ENCODE measurements at places on chromosomes 4 and X.
A peak's percentile ranks its signal among the peaks of the same experiment; 100 is the strongest.

DNA sequence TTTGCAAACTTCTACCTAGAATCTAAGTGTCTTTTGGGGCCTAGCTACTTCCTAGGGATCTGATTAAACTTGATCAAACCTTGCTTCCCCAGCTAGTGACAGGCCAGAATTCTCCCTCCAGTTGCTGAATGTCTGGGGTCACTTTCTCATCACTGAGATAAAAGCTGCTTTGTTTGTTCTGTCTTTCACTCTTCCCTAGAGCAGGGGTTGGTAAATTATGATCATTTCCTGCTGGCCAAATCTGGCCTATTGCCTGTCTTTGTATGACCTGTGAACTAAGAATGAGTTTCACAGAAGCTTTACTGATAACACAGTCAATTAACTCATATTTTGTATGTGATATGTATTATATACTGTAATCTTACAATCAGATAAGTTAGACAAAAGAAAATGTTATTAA is 157.8 kb upstream of the AADAT start:
- DNase-seq = no peak

DNA sequence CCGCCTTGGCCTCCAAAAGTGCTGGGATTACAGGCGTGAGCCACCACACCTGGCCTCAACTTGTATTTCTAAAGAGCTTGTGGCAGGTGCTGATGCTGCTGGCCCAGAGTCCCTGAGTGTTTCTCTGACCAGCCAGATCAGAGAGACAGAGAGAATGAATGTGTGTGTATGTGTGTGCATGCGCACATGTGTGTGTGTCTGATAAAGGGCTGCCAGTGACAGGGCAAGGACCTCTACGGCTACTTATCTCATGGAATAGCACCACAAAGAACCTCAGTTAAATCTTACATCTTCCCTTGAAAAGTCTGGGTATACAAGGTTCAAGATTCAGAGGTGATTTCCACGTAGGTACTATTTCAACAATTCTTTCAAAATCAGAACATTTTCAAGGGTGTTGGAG is 86.0 kb downstream of the SCD5 start:
- no peak for DNase-seq

- DNase-seq = no peak
Observed at GRCh38 chrX:118570209-118570608, 74.6 kb downstream of the DOCK11 start.

- peak; percentile 94 for DNase-seq
Observed at GRCh38 chr4:26048378-26048882, 134.4 kb downstream of the SMIM20 start.

DNA sequence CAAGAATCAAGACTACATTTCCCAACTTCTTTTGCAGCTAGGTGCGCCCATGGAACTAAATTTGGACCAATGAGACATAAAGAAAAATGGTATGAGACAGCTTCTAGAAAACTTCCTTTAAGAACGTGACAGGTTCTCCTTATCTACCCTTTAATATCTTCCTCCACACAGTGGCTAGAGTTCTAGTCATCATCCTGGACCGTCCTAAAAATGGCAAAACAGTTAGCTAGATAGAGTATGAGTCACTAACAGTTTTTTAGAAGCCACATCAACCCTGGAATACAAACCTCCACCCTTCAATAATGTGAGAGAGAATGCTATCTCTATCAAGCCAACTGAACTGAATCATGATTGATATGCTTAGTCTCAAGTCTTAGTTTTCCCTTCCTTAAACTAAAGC is 267.9 kb upstream of the SLC7A11 start:
- DNase-seq = peak; percentile 16

- DNase-seq = peak; percentile 23
Observed at GRCh38 chrX:38211891-38212635, 8.6 kb downstream of the SRPX start.

- DNase-seq = no peak
Observed at GRCh38 chr4:41104155-41104554, 110.2 kb downstream of the APBB2 start.

GRCh38 chr4:74362347-74362746 is 2.6 kb upstream of the EREG start:
- no peak for DNase-seq

DNA sequence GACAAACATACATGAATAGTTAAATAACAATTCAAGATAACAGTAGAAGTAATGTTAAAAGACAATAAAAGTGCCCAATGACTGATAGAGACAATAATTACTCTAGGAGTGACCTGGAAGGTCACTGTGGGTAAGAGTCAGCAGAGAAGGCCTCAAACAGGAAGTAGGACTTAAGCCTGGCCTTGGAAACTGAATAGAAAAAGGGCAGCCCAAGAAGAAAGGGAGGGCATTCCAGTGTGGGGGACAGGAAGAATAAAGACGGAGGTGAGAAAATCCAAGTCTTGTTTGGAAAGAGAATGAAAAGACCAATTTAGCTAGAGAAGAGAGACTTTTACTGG is 6.0 kb downstream of the P2RY4 start:
- DNase-seq = no peak

DNA sequence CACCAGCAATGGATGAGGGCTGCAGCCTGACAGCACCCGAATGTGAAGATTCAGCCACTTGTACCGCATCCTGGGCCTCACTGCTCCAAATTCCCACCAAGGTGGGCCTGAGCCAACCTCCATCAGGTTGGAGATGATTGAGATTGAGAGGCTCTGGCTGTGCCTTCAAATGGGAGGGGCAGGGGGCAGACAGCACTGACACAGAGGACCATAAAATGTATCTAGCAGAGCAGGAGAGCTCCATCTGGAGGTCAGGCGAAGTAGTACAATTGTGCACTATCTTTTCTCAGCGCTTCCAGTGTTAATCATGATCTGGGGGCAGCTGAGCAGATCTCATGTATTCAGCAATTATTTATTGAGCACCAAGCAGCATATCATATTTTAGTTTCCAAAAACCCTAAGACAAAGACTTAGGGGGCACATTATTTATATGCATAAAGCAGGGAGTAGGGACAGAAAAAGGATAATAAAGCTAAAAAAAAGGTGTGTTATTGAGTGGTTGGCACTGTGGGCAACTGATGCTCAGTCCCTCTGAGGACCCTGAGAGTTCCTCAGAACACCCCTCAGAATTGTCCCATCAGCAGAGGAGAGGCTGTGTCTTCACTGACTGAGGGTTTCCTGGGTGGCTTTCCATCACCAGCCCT is 31.6 kb upstream of the C1QTNF7 start:
- peak; percentile 42 for DNase-seq

DNA sequence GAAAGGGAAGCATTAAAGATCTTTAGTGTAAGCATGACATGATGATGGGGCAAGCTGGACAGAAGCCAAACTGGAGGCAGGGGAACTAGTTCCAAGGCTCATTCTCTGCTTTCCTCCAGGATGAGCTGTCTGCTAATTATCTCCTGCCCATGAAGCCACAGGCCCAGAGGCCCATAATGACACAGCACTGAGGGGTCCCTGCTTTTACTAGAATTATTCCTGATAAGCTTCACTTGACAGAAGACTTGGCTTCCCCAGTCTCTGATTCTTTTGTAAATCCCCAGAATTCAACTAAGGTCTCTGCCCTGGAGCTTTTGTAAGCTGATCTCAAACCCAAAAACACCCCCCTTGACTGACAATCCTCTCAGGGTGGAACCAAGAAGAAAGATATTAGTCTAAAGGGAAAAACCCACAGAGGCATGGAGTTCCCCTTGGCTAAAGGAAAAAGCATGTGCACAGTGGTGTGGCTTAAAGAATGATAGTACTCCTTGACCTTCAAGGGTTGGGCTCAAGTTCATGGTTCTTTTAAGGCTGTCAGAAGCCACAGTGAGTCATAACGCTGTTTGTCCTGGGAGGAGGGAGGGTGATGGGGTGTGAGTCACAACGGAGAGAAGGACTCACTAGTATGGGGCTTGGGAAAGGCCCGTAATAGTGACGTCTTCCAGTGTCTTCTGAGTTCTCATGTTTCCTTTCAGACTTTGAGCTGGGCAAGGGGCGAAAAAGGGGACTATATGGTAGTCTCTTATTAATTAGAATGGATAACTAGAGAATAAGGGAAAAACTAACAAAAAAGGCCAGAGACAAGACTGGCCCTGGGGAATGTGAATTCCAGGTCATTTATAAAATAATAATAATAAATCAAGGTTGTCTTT is 146.0 kb upstream of the CPEB2 start:
- peak; percentile 93 for DNase-seq

- no peak for DNase-seq
Observed at GRCh38 chr4:160611181-160611580, 1508.3 kb downstream of the RAPGEF2 start.

- no peak for DNase-seq
Observed at GRCh38 chr4:90183254-90183653, 56.1 kb downstream of the CCSER1 start.

DNA sequence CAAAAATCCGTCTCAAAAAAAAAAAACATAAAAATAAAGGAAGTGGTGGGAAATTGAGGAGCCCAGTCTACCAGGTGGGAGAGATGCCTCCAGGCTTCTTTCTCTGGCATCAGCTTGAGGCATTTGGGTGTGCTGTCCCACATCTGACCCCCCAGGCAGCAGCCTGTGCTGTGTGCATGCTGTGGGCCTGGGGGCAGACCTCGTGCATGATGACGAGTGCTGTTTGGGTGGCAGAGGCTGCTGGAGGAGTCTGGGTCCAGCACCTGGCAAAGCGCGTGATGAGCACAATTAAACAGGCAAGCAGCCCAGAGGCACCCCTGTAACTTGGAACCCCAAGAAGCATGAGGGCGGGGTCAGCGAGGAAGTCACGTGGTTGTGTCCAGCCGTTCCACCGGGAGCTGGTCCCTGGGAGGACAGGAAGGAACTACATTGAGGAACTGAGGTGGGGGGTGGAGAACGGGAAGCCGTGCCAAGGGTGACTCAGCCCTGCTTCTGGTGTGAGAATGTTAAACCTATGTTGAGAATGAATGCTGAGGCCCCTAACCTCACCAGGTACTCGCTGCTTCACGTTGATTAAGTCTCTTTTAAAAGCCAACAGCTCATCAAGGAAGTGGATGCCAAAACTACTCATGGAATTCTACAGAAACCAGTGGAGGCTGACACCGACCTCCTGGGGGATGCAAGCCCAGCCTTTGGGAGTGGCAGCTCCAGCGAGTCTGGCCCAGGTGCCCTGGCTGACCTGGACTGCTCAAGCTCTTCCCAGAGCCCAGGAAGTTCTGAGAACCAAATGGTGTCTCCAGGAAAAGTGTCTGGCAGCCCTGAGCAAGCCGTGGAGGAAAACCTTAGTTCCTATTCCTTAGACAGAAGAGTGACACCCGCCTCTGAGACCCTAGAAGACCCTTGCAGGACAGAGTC is 6.1 kb downstream of the TACC3 start:
- peak; percentile 54 for DNase-seq

- peak; percentile 49 for DNase-seq
Observed at GRCh38 chrX:53716328-53717088, 30.0 kb upstream of the HUWE1 start.

DNA sequence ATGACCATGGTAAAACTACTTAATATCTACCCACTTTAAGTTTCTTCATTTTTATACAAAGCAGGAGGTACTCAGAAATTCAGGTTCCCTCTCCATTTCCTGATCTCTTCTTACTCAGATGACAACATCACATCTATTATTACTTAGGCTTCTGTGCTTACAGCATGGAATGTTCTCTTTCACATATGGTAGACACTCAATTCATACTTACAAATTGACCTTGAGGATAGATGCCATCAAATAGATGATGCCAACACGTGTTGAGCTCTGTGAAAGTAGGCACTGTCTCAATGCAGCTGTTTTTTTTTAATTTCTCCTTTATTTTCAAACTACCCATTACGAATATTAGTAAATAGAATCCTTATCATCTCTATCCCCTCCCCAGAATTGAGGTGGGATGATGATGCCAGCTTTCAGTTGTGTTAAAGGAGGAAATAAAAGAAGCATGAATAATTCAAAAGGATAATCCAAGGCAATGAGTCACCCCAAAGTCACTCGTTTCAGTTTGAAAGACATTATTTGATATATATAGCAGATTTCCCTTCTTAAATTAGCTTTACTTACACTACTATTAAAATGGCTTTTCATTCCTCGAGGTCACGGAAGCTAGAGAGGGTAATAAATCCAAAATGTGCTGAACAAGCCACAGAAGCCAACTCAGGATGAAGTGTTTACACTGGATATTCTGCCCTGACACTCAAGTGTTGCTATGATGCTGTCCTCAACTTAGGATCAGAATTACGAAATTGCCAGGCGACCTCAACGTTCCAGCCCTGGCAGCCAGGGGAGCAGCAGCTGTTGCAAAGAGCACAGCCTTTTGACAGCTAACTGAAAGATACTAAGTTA is 124.2 kb upstream of the EOLA2 start:
- DNase-seq = peak; percentile 88

- no peak for DNase-seq
Observed at GRCh38 chr4:53234111-53234510, 131.8 kb downstream of the SCFD2 start.

DNA sequence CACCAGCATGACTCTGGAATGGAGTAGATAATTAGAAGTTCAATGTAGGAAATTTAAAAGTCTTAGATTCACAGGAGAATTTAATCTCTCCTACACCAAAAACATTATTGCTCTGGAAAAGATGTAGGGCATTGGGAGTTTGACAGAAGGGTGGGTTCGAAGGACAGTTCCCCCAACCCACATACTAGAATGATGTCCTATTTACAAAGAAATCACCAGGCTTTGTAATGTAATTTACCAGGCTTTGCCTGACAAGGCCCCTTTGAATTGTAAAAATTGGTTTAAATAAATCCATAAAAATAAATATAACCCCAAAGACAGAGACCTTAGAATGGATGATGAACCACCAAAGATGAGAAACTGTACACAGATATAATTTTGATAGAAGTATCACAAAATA is 399.2 kb upstream of the GRID2 start:
- no peak for DNase-seq

DNA sequence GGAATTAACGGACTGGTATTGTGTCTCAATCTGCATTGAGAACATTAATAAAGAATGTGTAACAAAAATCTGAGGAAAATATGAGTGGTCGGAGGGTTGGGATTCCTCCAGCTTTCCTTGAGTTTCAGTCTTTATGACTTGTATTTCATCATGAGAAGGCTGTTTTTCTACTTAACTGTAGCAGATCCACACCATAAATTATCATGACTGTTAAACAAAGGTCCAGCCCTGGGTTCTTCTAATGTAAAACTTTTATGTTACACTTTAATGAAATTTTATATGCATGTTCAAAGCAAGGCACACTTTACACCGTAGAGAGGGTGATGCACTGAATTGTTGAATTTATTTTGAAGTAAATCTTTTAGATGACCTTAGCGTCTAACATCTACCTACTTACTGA is 7.0 kb downstream of the AFF2 start:
- DNase-seq = peak; percentile 25

- DNase-seq = no peak
Observed at GRCh38 chrX:16873106-16873505, 2.9 kb upstream of the RBBP7 start.

GRCh38 chr4:153023692-153024394 is 87.7 kb downstream of the FHDC1 start:
- DNase-seq = no peak

- no peak for DNase-seq
Observed at GRCh38 chr4:151000747-151001429, 14.2 kb downstream of the LRBA start.

DNA sequence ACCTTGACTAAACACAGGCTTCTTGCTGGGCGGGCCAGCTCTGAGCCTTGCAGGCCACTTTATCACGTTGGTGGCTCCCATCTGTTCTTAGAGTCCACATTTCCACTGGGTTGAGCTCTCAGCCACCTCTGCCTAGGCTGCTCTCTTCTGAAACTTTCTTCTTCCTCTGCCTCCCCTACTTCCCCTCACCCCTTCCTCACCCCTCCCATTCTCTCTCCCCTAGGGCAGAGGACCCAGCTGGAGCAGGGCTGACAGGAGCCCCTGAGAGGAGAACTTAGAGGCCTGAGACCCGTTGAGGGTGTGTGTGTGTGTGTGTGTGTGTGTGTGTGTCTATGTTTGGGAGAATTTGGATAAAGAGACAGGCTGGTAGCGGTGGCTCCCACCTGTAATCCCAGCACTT is 19.9 kb upstream of the TMSB4X start:
- DNase-seq = no peak

Data from AG10803 (cell line).